Stimulated activated CD8-positive, alpha-beta memory T cell treated with anti-CD3 and anti-CD28 coated beads, Interleukin-7, amount 100 ng/mL, for 1 hour (primary cell): ENCODE measurements at places on chromosomes 1 and 21.

DNA sequence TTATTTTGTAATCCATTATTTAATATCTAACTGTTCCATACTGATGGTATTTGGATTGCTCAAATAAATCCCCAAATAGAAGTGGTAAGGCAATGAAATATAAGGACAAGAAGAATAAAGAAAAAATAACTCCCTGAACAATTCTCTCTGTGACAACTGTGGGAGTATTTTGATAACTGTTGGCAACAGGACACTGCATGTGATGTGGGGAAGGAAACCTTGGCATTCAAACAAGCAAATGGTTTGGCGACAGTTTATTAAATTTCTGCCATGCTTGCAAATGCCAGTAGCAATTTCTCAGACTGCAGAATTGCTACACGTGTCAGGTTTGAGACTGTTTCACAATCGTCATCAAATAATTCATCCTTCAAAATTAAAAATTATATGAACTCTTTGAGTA lies 8.6 kb upstream of the MRPL39 start:
- no peak for DNase-seq

DNA sequence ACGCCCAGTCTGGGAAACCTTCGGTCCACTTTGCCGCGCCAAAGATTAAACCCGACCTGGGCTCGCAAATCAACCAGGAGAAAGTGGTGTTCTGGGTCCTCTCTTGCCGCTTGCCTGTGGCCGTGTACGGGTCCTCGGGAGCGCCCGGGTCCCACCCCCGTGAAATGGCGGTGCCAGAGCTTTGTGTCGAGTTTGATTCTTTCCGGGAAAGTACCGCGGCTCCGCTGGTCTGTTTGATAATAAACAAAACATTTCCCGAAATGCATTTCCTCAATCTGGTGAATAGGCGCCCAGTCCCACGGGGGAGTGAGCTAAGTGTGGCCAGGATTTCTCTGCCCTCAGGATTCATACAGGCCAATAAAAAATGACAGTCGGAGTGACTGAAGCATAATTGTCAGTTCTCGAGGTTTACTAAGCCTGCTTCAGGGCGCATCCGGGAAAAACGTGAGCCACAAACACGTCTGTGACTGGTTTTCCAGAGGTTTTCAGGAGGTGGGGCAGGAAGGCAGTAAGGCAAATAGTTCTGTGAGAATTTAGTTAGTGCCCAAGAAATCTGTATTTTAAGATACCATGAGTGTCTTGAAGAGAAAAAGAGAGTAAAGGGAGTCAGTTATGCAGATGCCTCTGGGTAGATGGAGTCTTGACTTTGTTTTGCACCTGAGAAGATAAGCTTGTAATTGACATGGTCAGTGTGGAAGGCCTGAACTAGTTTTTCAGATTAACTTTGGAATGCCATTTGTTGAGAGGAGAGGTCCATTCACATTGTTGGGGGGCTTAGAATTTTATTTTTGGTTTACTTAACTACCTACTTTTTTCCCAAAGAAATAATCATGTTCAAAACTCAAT lies 675 bp downstream of the IFNAR1 start:
- peak; percentile 32 for DNase-seq

DNA sequence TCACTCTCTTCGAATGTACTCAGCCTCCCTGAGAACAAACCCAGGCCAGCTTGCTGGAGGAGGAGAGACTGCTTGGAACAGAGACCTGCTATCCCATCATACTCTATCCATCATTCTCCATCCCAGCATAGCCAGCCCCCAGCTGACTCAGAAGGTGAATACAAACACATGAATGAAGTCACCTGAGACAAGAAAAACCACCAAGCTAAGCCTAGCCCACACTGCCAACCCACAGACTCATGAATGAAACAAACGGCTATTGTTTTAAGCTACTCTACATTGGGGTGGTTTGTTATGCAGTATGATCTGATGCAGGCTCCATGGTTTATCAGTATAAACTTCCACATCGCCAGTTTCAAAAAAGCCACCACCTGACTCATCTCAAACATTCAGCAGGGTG lies 395.6 kb downstream of the SETD4 start:
- no peak for DNase-seq

- no peak for DNase-seq
Observed at GRCh38 chr1:169120066-169120465, 13.6 kb downstream of the ATP1B1 start.

- DNase-seq = no peak
Observed at GRCh38 chr1:64664299-64664698, 80.6 kb upstream of the RAVER2 start.

- DNase-seq = no peak
Observed at GRCh38 chr21:14064296-14064645, 146.5 kb downstream of the LIPI start.

- DNase-seq = no peak
Observed at GRCh38 chr1:73674945-73675561, 522.9 kb downstream of the LRRIQ3 start.

GRCh38 chr1:234602334-234603220 lies 7.4 kb downstream of the IRF2BP2 start:
- DNase-seq = no peak

GRCh38 chr1:205273551-205273982 lies 45.8 kb downstream of the TMCC2 start:
- peak; percentile 72 for DNase-seq

- DNase-seq = no peak
Observed at GRCh38 chr1:36583980-36584782, 101.5 kb upstream of the CSF3R start.

GRCh38 chr1:152143150-152143887 lies 15.7 kb downstream of the RPTN start:
- no peak for DNase-seq
